Fibroblast of the conjunctiva (primary cell): ENCODE measurements at places on chromosomes 1 and 21.

DNA sequence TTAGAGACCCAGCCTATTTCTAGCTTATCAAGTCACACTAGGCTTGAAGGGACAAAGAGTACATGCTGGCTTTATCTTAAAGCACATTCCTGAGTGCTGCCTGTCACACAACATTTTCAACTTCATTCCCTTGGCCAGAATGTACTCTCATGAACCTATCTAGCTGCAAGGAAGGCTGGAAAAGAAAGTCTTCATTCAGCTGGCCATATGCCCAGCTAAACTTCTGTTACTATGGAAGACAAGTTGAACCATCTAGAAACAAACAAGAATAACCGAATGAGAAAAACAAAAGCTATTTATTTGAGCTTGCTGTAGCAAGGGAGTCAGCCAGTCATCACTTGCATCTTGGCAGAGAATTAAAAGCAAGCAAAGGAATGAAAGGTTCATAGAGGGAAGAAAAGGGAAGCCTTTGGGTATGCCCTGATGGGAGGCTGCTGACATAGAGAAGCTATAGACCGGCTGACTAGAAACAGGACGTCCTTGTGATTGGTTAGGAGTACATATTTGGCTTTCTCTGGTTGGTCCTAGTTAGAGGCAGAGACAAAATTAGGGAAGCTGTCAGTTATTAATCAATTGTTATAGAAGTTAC is 108.4 kb downstream of the NEK7 start:
- DNase-seq, result no peak

- DNase-seq, result no peak
Measured at GRCh38 chr1:211305044-211305443, 21.6 kb upstream of the TRAF5 start.

DNA sequence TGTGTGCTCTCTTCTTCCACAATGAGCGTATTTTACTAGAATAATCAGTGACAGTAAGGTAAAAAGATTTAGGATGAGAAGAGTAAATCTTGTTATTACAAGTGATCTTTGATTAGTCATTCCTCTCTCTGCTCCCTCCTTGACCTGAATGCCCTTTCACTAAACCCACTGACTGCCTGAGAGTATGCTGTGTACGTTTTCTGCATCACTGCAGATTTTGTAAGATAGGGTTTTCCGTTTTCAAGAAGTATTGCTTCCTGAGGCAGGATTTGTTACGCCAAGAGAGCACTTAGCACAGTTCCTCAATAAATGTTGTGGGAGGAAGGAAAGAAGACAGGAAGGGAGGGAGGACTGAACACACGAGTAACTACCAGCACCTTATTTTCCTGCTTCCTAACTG is 7.7 kb upstream of the LAMB3 start:
- DNase-seq, result no peak

DNA sequence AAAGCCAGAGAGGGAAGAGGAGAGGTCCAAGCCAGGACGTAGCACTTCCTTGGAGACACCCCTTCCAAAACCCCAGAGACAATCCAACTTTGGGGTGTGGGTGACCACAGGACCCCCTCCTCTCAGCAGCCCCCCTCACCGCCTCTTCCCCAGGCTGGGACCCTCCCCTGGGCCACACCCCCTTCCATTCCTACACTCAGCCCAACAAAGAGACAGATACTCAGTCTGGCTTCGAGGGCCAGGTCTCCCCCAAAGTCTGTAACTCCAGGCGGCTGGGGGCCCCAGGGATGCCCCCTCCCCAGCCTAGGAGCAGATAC is 1.4 kb downstream of the MEX3A start:
- DNase-seq, result no peak

GRCh38 chr1:223393275-223394214 is at the start of gene CCDC185:
Gene CCDC185, plus strand, starts transcription at chr1:223393415. Its CDS starts 61 bp downstream, at chr1:223393476.
- no peak for DNase-seq

GRCh38 chr1:47561523-47562007 is 123.7 kb downstream of the FOXD2 start:
- no peak for DNase-seq

DNA sequence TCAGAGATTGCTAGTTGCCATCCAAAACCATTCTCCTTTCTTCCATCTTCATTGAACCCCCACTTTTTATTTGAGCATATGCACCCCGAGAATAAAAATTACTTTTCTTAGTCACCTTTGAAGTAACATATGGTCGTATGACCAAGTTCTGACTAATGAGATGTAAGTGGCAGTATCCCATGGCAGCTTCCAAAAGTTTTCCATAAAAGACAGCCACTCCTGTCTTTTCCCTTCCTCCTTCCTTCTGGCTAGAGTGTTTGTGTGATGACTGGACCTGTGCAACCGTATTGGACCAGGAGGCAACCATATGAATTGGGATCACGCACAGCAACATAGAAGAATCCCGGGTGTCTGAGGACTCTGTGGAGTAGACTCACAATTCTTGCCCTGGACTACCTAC is 41.1 kb upstream of the CCSAP start:
- no peak for DNase-seq
